ENCODE measurements at places on chromosomes 2 and 18.
A peak's percentile ranks its signal among the peaks of the same experiment; 100 is the strongest.

GRCh38 chr2:10795508-10796046 is 17.0 kb downstream of the PDIA6 start:
- DNase-seq = no peak

DNA sequence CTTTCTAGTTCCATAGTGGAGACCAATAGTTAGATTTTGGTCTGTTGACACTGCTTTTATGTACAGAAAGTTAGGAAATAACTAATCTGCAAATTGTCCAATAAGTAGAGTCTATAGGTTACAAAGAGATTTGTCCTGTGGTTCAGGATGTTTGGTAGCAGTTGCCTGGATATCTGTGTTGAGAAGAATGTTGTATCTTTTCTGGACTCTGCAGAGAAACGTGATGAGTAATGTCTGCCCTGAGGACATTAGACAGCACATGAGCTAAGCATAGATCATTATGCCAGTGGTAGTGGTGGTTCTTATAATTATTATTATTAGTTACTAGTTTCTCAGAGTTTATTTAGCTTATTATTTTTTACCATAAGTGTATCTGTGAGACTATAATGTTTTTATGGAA is 65.8 kb downstream of the ANKRD62 start:
- DNase-seq = peak; percentile 1

DNA sequence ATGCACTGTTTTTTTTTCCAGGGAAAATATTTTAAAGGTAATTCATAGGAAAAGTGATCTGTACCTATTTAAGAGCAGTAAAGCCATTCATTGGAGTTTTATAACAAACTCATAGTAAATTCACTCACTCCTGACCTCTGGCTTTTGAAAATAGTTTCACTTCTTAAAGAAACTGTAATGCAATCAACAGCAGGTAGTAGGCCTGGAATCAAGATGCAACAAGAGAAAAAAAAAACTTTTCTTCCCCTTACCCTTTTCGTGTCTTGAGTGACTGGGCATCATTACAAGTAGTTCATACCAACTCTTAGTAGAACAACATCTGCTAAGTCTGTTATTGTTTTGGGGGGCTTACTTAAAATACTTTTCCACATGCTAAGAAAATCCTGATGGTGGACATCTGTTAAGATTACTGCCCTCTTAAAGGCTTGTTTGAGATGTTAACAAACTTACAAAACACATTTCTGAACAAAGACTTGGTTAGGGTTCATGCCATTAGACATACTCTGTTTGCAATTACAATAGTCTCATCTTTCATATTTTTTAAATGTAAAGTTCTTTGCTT is 164.1 kb upstream of the FOSL2 start:
- peak; percentile 45 for DNase-seq

- DNase-seq = peak; percentile 11
Measured at GRCh38 chr18:32093102-32093511, 1.4 kb downstream of the RNF138 start.

GRCh38 chr2:71358931-71359671 is 27.5 kb downstream of the ZNF638 start:
- DNase-seq = no peak

GRCh38 chr2:183093857-183094657 is 15.5 kb downstream of the DUSP19 start:
- DNase-seq = peak; percentile 32

- DNase-seq = peak; percentile 47
Measured at GRCh38 chr18:12520442-12520992, 112.8 kb downstream of the PRELID3A start.

- DNase-seq = no peak
Measured at GRCh38 chr2:145931781-145932395, 1412.0 kb upstream of the ZEB2 start.

DNA sequence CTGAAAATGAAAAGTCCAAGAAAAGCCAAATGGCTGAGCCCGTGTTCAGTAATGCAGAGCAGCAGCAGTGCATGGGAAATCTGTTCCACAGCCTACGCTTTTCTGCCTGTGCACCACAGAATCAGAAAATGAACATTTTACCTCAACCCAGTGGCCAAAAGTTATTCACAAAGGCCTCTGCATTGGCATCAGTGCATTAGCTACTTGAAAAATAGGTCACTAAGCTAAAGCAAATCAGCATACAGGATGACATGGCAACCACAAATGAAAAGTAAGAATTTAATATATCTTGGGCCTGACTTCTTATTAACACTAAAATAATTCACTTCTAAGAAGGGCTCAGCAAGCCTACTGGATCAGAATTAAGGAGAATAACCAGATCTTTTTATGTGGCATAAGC is 1145.3 kb upstream of the CHAC2 start:
- DNase-seq = no peak

DNA sequence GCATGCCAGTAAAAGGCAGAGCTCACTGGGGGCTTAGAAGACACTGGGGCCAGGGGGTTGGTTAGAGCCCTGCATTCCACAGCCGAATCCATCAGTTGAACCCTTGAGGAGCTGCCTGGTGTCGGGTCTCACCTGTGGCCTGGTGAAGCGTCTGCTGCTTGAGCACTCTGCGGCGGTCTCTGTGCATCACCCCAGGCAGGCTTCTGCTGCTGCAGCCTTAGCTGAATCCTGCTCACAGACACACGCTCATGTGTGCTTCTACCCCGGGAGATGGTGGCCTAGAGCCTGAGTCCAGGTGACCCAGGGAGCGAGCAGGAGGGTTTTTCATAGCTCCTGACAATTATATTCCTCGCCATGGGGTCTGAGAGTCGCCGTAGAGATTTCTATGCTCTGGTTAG is 192.1 kb downstream of the MGAT5 start:
- no peak for DNase-seq

DNA sequence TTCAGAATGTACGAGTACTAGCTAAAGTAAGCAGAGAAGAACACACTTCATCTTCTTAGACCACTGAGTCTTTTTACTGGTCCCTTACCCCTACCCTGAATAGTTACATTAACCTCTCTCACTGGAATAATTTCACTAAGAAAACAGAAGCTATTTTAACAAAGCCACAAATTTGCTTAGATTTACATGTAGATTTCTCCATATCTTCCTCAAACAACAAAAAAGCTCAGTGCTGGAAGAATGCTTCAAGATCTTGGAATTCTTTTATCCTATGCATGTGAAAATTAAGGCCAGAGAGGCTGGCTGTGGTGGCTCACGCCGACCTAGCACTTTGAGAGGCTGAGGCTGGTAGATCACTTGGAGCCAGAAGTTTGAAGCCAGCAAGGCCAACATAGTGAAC is 35.2 kb downstream of the MOGAT1 start:
- DNase-seq = no peak

DNA sequence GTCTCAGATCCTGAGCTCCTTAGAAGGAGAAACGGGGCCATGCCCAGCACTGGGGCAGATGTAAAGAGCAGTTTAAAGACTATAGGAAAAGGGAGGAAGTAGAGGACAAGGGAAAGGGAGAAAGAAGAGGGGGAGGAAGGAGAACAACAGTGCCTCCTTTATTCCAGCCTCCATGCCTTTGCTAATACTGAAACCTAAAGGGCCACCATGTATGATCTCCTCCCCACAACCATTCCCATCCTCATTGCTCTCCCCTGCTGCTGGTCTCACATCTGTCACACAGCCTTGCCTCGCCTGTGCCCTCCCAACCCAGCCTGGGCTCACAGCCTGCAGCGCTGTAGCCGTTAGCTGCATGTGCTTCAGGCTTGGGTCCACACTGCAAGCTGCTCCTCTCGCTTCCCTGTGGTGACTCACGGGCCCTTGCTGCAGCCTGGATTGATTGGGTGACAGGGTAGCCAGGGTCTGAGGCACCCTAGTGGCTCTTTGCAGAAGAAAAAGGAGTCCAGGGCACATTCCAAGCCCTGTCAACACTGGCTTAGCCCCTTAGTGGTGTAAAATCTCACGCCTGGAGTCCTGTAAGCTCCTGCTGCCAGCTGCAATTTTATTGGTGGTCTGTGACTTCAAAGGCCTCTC is 281.9 kb downstream of the SRBD1 start:
- peak; percentile 8 for DNase-seq

DNA sequence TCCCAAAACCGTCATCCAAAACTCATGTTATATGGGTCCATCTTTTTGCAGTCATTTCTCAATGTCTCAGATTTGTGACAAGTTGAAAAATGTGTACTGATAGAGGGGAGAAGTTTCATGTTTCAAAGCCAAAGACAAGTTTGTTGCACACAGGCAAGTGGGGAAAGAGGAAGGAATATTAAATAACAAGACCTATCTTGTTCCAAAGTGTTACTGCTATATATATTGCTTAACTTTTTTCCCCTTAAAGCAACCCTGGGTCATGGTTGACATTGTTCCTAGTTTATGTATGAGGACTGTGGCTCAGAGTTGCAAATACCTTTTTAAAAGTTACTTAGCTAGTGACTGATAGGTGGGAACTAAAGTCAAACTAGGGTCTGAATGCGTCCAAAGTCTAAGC is 1.7 kb downstream of the ITGA4 start:
- no peak for DNase-seq

DNA sequence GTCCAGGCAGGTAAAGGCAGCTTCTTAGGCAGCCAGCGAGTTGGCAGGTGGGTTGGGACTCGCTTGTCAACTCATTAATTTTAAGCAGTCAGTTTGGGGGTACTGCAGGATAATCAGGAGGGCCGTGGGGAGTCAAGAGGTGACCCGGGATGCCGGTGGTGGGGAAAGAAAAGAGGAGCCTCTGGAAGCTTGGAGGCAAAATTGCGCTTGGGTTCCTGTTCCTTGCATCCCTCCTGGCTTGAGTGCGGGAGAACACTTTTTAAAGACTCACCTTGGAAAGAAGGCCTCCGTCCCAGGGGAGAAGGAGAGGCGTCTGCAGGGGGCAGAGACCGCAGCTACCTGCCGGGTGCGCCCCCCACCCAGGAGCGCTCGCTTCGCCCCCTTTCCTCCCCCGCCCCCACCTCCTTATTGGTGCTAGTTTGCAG is at the start of gene KCNJ3:
Gene KCNJ3, plus strand, starts transcription at position 400 of the 425 bp plus-strand sequence. CDS start 81 bp downstream, outside the sequence.
- no peak for DNase-seq

DNA sequence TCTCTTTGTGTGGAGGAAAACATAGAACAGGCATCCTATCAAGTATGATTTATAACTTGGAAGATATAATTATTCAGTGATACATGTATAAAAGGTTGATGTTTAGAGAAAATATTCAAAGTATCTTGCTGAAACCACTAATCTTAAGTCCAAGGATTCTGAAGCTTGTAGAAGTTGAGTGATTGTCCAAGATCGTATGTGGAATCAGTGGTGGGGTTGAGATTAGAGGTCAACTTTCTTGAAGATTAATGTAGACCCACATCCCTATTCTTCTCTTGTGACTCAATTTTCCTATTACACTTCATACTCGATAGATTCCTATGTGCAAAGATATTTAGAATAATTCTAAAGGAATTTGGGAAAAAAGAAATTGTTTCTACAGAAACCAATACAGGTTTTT is 1565.9 kb upstream of the ACVR2A start:
- DNase-seq = no peak

- no peak for DNase-seq
Measured at GRCh38 chr2:65026704-65027464, 29.3 kb upstream of the CEP68 start.

DNA sequence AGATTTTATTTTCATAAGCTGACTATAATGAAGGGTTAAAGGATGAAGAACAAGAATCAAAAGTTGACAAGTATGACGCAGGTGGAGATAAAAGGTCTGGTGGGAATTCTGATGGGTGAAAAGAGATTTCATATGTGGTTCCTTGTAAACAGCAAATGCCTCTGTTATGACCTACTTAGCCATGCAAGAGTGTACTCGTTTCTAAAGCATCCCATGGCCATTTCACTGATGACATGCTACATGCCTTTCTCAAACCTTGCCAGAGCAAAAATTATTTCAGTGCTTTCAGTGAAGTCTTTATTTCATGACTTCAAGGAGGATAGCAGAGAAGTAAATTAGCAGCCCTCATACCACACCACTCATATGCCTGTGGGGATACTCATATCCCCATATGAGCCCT is 71.7 kb downstream of the FEZ2 start:
- DNase-seq = no peak

DNA sequence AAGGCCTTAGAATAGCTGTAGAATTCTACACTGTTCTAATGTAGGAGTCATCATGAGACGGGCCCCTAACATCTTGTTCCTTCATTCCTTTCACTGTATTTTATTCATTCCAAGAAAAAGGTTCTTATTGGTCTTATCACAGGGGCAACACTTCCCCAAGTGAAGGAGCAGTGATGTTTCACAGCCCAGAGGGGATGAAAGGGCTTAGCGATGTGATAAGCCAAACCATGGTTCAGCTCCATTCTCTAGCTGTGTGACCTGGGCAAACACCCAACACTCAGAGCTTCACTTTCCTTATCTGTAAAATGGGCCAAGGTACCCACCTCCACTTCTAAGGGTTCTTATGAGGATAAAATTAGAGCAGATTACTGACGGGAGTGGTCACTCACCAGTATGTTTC is 25.4 kb upstream of the HS6ST1 start:
- DNase-seq = no peak

DNA sequence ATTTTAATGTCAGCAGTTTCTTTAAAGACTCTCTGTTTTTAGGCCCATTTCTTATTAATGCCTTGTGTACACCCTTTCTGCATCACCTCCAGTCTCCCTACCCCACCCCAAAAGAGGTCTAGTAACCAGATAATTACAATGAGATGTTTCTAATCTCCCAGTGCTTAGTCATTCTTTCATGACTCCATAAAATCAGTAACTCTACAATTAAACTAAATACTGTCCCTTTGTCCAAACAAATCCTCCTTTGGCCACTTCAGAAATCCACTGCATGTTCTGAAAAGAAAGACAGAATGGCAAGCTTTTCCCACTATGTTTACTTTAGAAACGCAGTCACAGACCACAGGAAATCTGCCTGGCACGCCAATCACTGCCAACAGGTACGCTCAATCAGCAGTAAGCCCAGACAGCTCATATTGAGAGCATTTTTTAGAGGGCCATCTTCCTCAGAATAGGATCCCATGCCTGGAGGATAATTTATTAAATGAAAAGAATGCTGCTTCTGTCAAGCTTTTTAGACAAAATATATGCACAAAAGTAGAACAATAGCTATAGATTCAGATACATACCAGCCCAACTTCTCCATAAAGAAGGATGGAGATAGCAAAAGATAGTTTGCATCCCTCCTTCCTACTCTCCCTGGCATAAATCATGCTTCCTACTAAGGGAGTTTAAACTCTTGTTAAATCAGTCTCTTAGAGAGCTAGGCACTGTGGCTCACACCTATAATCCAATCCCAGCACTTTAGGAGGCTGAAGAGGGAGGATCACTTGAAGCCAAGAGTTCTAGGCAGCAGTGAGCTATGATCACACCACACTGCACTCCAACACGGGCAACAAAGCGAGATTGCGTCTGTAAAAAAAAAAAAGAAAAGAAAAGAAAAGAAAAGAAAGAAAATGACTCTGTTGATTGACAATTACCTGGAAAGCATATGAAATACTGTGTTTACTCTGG is 14.6 kb downstream of the CLASP1 start:
- DNase-seq = no peak

Data from fibroblast of skin of left quadriceps (primary cell).